Endothelial cell of umbilical vein (primary cell): ENCODE measurements at places on chromosomes 12 and 14. TPM values are rescaled to one million over a fixed set of nuclear protein-coding genes. Genes with fewer than 3 reads are reported as not detected.

Gene AQP2
- not detected in 2 replicates for total RNA-seq

Gene OTUB2
- total RNA-seq: 1.1 and 1.6 TPM in 2 replicates

Gene CFAP251
- total RNA-seq: 4.0 and 6.0 TPM in 2 replicates

DNA sequence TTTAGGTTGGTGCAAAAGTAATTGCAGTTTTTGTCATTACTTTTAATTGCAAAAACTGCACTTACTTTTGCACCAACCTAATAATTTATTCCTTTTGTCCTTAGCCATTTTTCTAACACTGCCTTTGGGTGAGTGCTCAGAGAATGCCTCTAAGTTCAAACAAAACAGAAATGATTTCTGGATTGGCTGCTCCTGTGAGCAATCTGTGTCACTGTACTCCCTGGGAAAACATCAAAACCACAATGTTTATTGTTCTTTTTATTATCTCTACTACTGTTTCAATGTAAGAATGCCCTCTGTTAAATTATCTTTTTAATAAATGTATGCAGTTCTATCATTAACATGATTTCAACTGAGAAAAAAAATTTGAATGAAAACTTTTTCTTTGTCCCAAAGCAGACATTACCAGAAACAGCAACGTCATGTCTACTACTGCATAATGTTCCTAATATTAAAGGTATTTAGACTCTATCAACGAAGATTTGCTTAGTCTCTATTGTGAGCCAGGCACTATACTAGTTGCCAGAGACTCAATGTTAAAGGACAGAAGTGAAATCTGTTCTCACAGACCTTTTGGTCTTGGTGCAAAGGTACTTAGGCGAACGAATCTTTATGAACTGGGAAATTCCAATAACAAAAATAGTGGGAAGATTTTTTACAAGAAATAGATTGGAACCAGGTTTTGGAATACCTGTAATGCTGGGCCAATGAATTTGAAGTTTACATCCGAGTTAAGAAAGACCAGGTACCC lies 6.2 kb downstream of the SLC41A2 start:
- H3K4me3 ChIP-seq: no peak overlapping the region
- peaks cover 21% of the 10 kb centered on the region for H3K4me1 ChIP-seq
- DNase-seq: no peak
- no peak overlapping the region for H3K27ac ChIP-seq

GRCh38 chr14:101169267-101169666 lies 265.7 kb upstream of the RTL1 start:
- no peak overlapping the region for H3K27ac ChIP-seq
- DNase-seq: no peak
- peaks cover 2% of the 10 kb centered on the region for H3K27me3 ChIP-seq
- no peaks in the 10 kb centered on the region for H3K4me1 ChIP-seq

DNA sequence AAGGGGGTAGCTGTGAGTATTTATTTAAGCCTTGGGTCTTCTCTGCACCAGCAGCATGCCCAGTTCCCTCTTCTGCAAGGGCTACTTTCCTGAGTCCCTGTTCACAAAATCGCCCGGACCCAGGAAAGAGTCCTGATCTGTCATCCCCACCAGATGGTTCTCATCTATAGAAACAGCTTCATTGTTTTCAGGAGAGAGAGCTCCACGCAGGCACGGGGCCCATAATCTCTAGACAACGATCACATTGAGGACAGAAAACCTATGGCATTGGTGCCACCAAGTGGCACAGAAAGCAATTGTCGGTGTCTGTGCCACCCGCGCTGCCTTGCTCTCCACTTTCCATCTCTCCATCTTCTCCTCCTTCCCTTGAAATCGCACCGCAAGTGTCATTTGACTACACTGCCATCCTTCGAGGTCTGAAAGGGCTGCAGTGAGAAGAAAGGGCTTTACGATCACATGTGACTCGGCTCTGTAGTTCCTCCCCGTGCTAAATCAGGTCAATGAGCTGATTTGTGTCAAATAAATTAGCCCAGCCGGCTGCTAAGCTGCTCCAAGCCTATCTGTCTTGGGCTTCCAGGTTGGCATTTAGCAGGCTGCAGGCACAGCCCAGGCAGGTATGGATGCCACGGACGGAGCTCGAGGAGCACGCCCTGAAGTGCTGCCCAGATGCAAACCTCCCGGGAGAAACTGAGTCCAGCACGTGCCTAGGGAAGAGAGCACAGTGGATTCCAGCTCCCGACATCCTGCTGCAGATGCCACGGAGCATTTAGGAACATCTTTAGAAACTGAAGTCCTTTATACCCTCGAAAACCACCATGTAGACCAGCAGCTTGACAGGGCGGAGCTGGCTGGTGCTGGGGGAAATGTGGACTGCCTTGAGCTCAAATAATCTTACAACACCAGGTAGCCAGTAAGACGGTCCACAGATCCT lies 28.8 kb downstream of the SPRING1 start:
- H3K27ac ChIP-seq: no peak overlapping the region
- peaks cover 15% of the 10 kb centered on the region for H3K27me3 ChIP-seq
- no peaks in the 10 kb centered on the region for H3K4me1 ChIP-seq
- H3K4me3 ChIP-seq: no peak overlapping the region

GRCh38 chr12:82055391-82055790 lies 296.2 kb upstream of the PPFIA2 start:
- H3K27ac ChIP-seq: no peak overlapping the region
- DNase-seq: no peak
- H3K4me3 ChIP-seq: no peak overlapping the region

DNA sequence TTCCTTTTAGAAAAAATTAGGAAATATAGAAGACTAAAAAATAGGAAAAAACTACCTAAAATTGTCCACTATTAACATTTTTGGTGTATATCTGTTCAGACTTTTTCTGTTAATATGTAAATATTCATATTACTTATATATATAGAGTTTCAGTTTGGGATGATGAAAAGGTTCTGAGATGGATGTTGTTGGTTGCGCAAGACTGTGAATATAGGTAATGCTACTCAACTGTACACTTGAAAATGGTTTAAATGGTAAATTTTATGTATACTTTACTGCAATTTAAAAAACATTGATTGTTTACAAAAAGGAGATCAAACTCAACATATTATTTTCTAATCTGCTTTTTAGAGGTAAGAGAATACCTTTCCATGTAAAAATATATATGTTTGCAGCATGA lies 200.9 kb downstream of the RAD51B start:
- no peak overlapping the region for H3K4me3 ChIP-seq
- H3K27me3 ChIP-seq: no peaks in the 10 kb centered on the region
- no peaks in the 10 kb centered on the region for H3K4me1 ChIP-seq
- no peaks in the 10 kb centered on the region for H3K36me3 ChIP-seq
- DNase-seq: no peak

DNA sequence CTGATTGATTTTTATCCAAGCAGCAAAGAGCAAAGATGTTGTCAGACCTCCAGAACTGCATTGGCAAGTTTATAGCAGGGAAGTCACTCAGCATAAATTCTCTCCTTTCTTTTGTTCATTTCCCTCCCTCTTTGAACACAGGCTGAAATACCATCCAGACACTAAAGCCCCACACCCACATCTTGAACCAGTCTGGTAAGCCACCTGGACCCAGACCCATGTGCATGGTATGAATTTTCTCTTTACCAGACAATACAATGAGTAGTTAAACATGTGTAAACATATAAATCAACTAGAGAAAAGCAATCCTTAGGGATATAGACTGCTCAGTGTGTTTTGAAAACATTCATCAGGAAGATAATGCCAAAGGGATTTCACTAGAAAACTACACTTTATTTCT lies 488.3 kb upstream of the FLRT2 start:
- H3K4me1 ChIP-seq: no peaks in the 10 kb centered on the region
- no peak for DNase-seq
- H3K27me3 ChIP-seq: no peaks in the 10 kb centered on the region
- no peak overlapping the region for H3K4me3 ChIP-seq
- H3K36me3 ChIP-seq: no peaks in the 10 kb centered on the region
